Activated naive CD8-positive, alpha-beta T cell treated with anti-CD3 and anti-CD28 coated beads, Interleukin-2, amount 50 U/mL, for 24 hours (primary cell): ENCODE measurements at places on chromosomes 12 and 14.

GRCh38 chr14:22801716-22802115 lies 13.5 kb downstream of the SLC7A7 start:
- DNase-seq, result no peak

DNA sequence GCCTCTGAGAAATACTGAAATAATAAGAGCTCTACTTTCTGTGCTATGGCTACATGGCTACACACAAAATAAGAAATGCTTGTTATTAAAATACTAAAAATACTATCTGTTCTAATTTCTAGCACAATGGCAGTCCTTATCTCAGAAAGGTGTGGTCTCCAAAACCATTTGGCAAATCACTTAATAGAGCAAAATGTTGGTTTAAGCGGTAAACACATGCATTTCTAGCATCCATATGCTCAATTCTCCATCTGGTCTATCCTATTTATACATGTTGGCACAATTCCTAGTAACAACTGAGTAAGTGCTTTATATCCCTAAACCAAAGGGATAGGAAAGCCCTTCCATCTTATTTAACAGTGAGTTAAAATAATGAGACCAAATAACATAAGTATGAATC lies 107.0 kb downstream of the PAPLN start:
- DNase-seq, result no peak

DNA sequence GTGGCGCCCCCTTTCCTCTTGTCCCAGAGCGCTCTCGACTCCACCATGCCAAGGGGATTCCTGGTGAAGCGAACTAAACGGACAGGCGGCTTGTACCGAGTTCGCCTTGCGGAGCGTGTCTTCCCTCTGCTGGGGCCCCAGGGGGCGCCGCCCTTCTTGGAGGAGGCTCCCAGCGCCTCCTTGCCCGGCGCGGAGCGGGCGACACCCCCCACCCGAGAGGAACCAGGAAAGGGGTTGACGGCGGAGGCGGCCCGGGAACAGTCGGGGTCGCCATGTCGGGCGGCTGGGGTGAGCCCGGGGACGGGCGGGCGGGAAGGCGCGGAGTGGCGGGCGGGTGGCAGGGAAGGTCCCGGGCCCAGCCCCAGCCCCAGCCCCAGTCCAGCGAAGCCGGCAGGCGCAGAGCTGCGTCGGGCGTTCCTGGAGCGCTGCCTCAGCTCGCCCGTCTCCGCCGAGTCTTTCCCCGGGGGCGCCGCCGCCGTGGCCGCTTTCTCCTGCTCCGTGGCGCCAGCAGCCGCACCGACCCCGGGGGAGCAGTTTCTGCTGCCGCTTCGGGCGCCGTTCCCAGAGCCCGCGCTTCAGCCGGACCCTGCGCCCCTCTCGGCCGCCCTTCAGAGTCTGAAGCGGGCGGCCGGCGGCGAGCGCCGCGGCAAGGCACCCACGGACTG lies 376 bp downstream of the INSM2 start:
- DNase-seq, result peak; percentile 7

GRCh38 chr12:65695113-65695865 lies 129.0 kb upstream of the HMGA2 start:
- DNase-seq, result no peak

- no peak for DNase-seq
Measured at GRCh38 chr12:132360410-132360809, 31.0 kb upstream of the GALNT9 start.

DNA sequence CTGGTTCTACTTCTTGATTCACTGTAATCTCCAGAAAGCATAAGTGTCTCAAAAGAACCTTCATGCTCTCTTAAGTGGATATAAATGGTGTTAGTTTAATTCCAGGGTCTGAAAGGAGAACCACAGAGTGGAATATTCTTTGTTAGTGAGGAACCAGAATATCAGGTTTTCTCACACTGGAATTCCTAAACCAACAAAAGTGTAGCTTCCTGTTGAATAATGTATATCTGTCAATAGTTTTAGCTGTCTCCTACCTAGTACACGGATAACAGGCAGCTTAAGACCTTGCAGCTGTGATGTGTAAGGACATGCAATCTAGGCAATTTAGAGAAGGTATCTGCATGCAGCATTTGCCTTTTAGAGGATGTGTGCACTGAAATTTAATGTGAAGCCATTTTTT lies 24.0 kb downstream of the LRIG3 start:
- no peak for DNase-seq

GRCh38 chr12:14605401-14605989 lies 37.8 kb upstream of the PLBD1 start:
- no peak for DNase-seq

DNA sequence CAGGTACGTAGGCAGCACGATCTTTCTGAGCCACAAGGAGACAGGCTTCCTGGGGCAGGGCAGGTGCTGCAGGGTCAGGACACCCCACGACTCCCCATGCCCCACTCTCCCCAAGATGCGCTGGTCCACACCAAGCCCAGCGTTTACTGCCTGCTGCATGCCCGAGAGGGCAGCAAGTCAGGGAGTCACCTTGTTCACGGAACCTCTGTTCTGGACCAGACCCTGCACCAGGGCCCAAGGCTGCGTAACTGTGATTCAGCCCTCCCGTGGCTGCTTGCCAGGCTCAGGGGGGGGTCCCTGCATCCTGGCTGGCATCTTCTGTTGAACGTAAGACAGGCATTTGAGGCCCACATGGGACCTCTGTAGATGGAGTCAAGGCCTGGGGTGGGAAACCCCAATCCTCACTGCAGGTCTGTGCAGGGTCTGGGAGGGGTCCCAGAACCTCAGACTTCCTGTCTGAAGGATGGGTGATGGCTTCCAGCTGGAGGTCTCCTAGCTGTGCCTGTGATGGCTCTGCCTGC lies 228.6 kb upstream of the RTL1 start:
- no peak for DNase-seq

DNA sequence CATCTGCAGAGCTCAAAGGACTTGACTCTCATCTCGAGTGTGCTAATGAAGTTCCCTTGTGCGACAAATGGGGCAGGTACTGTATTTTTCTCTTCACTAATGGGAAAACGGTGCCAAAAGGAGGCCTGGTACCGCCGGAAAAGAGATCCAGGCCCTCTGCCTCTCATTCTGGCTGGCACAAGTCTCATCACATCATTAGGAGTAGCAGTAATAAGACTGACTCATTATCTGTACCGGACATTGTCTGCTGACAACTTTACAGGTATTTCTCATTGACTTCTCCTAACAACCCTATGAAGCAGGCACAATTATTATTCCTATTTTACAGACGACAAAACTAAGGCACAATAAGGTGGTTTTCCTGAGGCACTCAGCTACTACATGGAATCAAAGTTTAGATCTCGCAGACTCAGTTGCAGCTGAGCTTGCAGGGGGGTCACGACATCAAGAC lies 668 bp downstream of the APPL2 start:
- DNase-seq, result no peak

- no peak for DNase-seq
Measured at GRCh38 chr12:1279050-1279449, 288.0 kb downstream of the ERC1 start.

DNA sequence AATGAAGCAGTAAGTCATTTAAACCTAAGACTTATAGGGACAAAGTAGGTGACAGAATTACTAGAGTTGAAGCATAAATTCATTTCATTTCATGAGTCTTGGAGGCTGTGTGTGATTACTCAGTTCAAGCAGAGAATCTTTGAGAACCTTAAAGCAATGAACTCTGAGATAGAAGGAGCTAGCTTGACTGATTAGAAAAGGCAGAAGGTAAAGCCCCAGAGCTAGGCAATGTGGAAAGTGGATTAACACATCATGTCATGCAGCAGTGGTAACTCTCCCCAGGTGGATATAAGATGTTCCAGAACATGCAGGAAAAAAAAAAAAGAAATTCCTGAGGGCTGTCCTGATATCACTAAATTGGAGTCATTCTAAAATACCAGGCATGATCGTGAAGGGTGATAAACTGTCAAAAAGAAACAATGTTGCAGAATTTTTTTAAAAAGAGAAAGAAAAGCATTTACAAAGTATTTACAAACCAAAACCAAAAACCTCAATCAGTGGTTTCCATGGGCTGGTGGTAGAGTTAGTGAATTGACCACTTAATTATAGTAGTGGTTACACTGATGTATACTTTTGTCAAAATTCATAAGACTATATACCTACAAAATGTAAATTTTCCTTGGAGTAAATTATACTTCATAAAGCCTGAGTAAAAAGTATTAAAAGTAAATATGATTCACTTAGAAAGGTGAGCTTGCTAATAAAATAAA lies 12.7 kb upstream of the SLC16A7 start:
- no peak for DNase-seq

DNA sequence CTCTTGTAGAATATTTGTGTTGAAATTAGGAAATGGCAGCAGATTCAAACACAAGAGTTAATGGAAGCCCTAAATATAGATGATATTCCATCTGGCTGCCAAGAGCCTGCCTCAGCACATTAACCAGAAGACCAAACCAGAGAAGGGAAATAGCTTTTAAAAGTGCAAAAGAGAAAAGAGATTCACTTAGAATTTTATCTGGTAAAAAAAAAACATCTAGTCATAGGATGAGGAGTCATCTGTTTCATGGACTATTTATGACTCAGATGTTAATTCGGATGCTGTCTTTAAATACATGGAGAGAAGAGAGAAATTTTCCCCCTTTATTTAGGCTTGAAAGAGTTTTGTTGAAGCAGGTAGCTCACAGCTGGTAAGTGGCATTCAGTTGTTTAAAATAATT lies 201.6 kb upstream of the NUDT4 start:
- no peak for DNase-seq

DNA sequence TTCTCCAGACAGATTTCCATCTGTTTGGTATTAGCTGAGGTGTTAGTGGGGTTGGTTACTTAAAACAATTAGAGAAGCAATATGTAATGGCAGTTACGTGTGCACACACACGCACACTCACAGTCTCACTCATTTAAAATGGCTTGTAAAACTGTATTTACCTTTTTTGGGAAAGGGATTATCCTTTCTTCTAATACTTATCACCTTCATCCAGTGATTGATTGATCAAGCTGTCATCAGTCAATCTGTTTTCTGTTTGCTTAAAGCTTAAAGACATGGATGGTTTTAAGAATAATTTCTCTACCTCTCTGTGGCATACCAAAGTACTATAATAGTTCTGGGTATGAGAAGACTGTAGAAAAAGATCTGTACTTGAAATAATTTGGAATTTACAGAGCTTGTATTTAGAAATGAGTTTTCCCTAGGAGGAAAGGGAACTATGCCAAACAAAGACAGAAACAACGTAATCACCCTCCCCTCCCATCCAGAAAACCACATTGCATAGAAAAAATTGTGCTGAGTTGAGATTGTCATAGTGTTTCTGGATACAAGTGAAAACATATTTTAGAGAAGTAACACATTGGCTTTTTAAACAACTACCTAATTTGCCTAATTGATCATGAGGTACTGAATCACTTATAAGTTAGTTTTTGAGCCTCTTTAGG lies 455.8 kb downstream of the PCNX1 start:
- DNase-seq, result no peak

GRCh38 chr12:93943780-93944179 lies 204.6 kb upstream of the PLXNC1 start:
- DNase-seq, result no peak

DNA sequence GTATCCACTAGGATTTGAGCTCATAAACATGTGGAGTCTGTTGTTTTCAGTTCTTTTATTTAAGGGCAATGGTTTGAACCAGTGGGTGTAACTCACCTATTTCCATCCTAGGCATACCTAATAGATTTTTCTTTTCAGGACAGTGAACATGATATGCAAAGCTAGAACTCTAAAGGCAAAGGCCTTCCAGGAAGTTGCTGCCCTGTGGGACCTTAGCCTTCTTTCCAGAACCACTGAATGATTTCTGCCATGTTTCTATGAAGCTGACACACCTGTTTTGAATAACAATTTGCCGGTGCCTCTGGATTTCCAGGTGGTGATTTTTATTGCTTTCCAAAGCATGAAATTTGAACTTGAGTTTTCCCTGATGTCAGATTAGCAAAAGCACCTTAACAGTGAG lies 372.9 kb upstream of the FAR2 start:
- no peak for DNase-seq

DNA sequence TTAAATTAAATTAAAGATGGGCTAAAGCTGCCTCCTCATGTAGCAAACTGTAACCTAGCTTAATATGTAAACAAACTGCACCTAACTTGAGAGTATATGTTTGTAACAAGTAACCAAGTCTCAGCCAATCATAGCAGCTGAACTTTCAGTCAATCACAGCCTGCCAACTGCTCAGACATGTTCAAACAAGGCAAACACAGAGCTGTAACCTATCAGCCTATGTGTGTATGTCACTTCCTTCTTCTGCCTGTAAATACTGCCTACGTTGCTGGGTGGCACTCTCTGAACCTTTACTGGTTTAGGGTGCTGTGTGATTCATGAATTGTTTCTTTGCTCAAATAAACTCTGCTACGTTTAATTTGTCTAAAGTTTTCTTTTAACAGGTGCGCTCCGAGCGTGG lies 2.9 kb downstream of the SERPINA6 start:
- no peak for DNase-seq

DNA sequence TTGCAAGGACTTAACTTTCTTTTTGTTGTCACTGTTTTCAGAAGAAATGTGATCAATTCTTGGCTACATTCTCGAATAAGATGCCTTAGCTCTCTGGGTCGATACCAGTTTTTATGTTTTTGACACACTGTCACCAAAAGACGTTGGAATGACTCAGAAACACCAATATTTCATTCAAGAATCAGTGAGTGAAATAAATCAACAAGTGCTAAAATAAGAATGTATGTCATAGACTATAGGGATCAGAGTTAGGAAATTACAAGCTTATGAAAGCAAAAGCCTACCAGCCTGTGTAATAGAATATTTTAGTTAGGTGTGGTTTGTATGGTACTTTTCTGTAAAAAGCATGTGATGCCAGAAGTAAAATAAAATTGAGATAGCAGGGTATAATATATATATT lies 17.8 kb downstream of the PPHLN1 start:
- DNase-seq, result no peak
